Forelimb muscle (tissue), 1 donor: ENCODE measurements at places on chromosomes 3 and 15.

- no peak for DNase-seq
These were observed 575.6 kb downstream of the GRM7 start for GRCh38 chr3:7436542-7436941.

DNA sequence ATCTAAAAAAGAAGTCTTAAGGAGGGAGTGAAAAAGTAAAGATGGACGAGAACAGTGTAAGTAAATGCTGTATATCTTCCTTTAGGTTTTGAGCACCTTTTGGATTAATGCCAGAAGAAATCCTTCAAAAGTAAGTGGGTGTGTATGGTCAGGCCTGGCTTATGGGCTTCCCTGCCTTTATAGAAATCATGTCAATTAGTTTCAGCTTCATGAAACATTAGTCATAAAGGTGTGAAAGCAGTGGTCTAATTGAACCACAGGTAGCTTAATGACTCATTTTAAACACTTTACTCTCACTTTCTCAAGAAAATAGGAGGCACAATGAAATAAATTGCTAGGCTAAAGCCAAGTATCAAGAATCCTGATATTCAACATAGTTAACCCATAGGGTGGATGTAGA is 467.4 kb upstream of the DPPA4 start:
- DNase-seq: no peak

DNA sequence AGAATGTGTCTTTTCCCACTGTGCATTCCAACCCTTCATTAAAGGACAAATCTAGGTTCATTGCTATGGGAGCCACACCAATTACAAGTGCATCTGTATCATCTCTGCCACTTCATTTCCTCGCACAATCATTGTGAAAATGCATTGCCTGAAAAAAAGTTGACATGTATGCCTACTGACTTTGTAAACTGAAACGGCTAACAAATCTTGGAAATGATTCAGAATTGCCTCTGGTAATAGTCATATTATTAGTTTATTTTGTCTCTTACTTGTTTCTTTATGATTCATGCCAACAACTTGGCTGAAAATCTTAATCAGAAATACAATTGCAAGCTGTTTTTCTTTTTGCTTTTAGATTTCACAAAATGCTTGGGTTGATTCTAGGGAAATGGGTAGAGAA is 497.1 kb downstream of the ZIC1 start:
- DNase-seq: no peak

- no peak for DNase-seq
These were observed 24.6 kb upstream of the MCCC1 start for GRCh38 chr3:183123891-183124290.

- no peak for DNase-seq
These were observed 46.7 kb downstream of the RAD54L2 start for GRCh38 chr3:51585197-51585596.

DNA sequence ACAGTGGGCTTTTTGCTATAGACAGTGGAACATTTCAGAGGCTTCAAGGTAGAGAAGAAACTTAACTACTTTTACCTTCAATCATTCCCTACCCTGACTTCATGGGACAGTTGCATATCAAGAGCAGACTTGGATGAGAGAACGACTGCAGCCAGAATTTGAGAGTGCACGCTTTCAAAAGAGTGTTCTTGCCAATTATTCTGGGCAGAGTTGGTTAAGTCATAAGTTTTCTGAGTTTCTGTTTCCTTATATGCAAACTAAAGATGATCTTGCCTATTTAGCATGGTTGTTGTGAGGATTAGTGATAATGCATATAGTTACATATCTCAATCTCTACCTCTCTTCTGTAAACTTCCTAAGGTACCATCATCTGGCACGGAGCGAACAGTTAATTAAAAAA is 7.6 kb downstream of the SLC9A9 start:
- DNase-seq: no peak

GRCh38 chr3:67654099-67654843 is at the start of gene SUCLG2:
SUCLG2 (minus strand) TSS chr3:67654612; CDS start chr3:67654586, 26 bp downstream.
- peak; percentile 35 for DNase-seq
